ENCODE measurements at places on chromosomes 5 and 9.

DNA sequence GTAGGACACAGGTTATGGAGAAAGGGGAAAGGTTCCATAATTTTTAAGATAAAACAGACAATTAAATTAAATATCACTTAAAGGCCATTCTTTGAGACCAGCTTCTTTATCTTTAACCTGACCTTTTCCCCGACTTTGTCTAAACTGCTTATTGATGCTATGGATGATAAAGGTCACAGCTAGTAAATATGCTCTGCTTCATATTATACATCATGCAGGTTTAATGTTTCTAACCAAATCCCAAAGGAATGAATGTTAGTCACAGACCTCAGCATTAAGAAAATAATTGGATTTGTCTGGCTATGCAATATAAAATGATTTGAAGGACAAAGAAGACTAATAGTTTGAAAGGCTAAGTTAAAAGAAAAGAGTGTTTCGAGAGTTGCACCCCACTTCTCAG, 147.6 kb downstream of the ST8SIA4 start:
- DNase-seq: no peak

DNA sequence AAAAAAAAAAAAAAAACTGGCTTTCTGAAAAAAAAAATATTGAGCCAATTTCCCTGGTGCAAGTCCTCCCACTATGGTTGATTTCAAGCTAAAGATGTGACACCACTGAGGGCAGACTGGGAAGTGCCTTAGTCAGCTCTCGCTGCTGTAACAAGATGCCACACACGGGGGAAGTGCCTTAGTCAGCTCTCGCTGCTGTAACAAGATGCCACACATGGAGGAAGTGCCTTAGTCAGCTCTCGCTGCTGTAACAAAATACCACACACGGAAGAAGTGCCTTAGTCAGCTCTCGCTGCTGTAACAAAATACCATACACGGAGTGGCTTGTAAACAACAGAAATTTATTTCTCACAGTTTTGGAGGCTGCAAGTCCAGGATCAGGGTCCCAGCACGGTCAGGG, 23.4 kb downstream of the BTNL9 start:
- DNase-seq: no peak

DNA sequence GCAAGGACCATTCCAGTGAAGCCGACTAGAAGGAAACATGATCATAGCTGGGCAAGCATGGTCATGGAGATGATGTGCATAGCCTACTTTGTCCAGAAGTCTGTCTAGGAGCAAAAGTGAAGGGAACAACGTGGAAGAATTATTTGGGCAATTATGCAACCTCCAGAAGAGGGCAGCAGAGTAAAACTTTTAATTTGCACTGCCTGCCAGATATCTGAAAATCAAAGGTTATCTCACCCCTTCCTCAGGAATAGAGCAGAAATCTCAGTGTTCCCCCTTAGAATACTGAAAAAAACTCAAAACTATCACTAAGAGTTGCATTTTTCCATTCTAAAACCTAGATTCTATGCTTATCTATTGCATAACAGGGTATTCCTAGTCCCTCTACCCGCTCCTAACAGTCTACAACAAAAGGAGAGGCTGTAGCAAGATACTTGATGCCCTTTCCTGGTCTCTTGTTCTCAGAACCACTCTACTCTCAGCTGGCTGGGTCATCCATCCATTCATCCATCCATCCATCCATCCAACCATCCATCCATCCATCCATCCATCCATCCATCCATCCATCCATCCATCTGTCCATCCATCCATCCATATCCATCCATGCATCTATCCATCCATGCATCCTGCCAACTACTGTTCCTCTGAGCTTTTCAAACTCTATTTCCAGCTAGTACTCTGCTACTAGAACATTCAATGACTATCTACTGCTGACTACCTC, 8.4 kb upstream of the SETD9 start:
- no peak for DNase-seq

DNA sequence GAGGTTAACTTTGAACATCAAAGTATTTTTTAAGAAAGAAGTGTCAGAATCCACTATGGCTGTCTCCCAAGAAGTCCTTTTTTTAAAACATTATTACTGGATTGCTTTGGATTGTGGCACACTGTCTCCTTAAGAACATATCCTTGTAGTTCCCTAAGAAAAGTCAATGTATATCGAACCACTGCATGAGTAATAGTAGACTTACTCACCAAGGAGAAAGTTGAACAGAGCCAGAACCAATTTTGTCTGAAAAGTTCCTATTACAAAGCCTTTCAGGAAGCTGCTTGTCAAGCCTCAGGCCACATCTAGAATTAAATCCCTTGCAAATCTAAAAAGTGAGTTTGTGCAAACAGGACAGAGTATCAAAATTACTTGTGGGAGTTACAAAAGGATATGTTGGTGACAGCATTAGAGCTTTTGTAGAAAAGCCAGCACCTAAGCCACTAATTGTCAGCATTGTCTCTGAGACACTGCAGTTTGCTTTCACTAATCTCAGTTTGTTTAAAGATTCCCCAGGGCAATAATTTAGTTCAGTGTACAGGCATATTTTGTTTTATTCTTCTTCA, 195.4 kb downstream of the MPDZ start:
- no peak for DNase-seq

DNA sequence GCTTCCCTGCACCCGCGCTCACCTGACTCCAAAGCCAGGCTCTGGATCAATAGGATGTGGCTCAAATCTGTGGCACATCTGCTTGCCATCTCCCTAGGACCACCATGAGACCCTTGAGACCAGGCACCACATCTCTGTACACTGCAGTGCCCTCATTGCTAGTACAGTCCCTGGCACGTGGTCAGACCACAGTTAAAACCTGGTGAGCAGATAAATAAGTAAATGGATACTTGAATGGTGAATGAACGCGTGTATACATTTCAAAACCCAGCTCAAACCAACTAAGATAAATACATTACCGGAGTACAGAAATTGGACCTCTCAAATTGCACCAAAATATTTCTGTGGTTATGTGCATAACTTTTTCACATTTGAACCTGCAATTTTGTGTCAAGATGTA, 221.2 kb upstream of the IRX4 start:
- DNase-seq: no peak

- DNase-seq: no peak
These were observed 40.3 kb upstream of the CDKN2AIPNL start for GRCh38 chr5:134451936-134452505.

- DNase-seq: no peak
These were observed 20.5 kb downstream of the SELENOP start for GRCh38 chr5:42791151-42791550.

- no peak for DNase-seq
These were observed 319.0 kb downstream of the EBF1 start for GRCh38 chr5:158780656-158781237.

GRCh38 chr9:92600462-92601261, 64.9 kb upstream of the ECM2 start:
- DNase-seq: no peak

GRCh38 chr9:7315746-7316145, 483.8 kb downstream of the DMAC1 start:
- DNase-seq: no peak

GRCh38 chr9:108710424-108710823, 145.4 kb downstream of the ACTL7B start:
- no peak for DNase-seq

DNA sequence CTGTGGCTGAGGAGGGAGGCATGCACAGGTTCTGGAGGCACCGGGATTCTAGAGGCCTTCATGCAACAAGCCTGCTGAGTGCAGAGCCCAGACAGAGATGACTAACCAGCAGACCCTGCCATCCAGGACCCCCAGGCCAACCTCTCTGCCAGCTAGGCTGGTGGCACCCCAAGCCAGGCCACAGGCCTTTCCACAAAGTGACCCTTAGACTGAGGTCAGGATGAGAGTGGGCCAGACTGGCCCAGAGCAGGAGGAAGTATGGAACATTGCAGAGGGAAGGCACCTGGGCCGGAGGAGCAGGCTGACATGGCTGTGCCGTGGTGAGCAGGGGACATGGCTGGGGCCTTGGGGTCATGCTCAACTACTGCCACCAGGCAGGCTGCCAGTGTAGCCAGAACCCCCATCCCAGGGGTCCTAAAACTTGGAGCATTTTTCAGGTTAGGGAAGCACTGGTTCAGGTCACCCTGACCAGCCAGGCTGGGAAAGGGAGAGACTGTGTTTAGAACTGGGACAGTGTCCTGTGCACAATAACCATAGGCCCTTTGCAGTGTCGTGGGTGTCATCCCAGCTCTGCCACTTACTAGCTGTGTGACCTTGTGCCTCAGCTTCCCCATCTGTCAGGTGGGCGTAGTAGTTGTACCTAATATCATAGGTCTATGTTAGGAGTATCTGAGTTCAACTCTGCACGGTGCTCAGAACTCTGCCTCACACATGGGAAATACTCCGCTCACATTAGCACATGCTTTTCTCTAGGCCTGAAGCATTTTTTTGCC, 17.3 kb downstream of the TCF7 start:
- no peak for DNase-seq
